Activated CD4-positive, alpha-beta T cell treated with anti-CD3 and anti-CD28 coated beads, Interleukin-2, amount 10 ng/mL, durations not matched to agents 24 days and 14 days (primary cell): ENCODE measurements at places on chromosomes 6 and 20. TPM values are rescaled to one million over a fixed set of nuclear protein-coding genes. Genes with fewer than 3 reads are reported as not detected.

- DNase-seq = no peak
Measured at GRCh38 chr6:153594871-153595270, 444.2 kb upstream of the OPRM1 start.

- DNase-seq = no peak
Measured at GRCh38 chr6:38370653-38371601, 268.8 kb downstream of the BTBD9 start.

GRCh38 chr20:59441860-59442810 lies 141.7 kb downstream of the EDN3 start:
- DNase-seq = no peak

The EDN1 gene
- 0.26 TPM in 1 of 2 replicates, not detected in the other for total RNA-seq
